ENCODE measurements at places on chromosomes 4 and X.

DNA sequence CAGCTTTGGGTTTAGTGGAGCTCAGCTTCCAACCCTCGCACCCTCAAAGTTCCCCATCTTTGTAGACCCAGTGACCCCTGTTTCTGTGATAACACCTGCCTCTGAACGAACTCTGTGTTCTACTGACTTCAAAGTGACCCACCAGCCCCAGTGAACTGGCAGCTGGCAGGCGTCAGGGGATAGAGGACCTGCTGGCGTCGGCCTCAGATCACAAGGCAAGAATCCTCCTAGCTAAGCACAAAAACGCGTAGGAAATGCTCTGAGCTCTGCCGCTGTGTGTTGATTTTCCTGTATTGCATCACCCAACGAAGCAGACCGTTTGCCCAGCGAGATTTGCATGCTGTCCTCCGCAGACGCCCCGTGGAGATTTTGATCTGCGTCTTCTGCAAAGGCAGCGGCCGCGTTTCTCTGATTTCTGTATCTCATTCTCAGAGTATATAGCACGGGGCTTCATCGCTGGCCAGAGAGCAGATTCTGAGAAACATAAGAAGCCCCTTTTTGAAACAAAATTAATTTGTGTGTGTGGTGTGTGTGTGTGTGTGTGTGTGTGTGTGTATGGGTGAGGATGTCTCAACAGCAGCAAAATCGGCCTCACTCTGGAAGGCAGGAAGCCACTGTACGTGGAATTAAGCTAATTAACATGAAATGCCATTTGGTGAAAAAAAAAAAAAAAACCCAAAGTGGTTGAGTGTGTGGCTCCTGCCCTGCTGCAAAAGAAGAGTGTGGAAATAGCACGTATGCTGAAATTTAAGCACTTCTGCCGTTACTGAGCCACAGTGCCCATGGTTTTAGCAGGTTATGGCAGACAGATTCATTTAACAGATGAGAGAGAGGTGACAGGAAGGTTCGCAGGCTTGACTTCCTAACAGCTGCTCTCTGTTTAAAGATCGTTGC, 29.2 kb upstream of the ASMTL start:
- peak; percentile 37 for DNase-seq

GRCh38 chrX:120452131-120452530, 17.0 kb downstream of the LAMP2 start:
- no peak for DNase-seq

DNA sequence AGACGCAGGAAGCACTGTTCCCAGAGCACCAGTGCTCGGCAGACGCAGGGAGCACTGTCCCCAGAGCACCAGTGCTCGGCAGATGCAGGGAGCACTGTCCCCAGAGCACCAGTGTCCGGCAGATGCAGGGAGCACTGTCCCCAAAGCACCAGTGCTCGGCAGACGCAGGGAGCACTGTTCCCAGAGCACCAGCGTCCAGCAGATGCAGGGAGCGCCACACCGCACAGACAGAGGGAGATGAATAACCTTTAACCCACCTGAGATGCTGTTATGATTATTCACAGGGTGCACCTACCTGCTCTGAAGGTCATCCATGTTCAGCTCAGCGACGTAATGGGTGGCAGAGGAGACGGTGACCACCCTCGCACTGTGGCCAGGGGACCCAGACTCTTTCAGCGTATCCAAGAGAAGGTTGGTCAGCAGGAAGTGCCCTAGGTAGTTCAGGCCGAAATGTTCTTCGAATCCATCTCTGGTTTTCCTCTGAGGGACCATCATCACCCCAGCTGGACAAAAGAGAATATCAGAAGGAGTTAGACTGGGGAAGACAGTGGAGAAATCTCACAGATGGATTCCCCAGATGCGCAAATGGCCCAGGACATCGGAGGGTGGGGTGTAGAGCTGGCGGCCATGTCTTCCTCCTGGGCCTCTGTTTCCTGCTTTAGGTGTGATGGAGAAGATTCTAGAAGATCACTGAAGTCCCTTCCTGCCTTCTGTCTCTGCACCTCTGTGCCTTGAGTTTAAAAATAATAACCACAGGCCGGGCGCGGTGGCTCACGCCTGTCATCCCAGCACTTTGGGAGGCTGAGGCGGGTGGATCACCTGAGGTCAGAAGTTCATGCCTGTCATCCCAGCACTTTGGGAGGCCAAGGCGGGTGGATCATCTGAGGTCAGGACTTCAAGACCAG, 234.1 kb downstream of the DHRSX start:
- no peak for DNase-seq

DNA sequence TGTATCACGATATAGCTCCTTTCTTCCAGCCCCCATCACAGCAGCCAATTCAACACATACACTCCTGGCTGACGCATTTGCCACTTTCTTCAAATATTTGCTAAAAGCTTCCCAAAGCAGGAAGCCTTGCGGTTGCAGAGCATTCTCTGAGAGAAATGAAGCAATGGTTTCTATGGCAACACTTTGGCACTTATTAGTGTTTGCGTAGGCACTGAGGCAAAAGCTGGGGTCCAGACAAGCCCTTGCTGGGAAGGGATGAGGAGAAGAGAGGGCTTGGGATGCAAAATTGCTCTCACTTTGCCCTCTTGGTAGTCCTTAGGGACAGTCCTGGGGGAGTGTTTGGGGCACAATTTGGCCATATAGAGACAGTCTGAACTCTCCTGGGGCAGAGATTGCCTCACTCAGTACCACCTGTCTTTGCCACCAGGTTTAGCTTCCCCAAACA, 55.0 kb upstream of the PAK3 start:
- DNase-seq, result no peak

DNA sequence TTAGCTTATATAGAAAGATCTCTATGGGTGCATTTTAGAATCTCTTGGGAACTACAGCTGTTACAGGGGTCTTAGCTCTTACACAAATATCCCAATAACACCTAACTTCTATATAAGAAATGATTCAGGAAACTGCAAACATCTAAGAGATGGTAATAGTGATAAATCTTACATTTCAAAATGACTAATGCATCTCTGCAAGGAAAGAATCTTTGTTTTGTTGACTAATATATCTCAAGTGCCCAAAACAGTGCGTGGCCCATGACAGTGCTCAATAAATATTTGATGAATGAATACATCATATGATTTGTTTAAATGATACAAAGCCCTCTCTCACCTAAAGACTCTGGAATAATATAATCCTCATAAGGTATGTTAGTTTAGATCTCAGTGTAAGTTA, 47.5 kb downstream of the CENPE start:
- no peak for DNase-seq

GRCh38 chr4:86338989-86339388, 20.9 kb downstream of the MAPK10 start:
- no peak for DNase-seq

DNA sequence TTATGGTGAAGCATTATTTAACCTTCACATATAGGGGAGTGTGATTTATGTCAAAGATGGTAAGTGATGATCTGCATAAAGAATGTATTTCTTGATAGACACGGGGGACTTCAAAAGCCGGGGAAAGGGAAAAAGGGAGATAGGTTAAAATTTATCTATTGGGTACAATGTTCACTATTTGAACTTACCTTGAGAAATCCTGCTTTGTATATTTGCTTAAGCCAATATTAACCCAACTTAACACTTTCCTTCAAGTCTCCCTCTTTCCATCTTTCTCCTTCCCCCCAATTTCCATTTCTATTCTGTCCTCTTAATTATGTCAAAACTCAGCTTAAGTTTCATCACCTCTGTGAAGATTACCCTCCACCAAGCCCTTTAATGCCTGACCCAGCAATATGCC, 149.0 kb upstream of the ANK2 start:
- no peak for DNase-seq

- peak; percentile 11 for DNase-seq
Measured at GRCh38 chr4:182806259-182807252, 110.6 kb downstream of the DCTD start.

DNA sequence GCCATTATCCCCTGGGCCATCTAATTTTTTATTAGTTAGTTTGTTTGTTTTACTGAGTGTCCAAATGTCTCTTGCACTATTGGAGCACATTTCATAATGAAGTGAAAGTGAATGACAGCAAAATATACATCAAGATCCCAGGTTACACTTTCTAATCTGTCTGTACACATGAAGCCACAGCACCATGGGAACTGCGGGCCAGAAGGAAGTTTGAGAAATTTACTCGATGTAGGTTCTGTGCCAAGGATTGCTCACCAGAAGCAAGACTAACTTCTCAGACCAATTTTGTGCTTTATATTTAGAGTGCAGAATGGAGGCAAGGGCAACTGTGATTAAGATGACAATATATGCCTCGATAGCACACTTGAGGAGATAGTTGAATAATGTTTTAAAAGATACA, 258.0 kb downstream of the COL25A1 start:
- no peak for DNase-seq

- no peak for DNase-seq
Measured at GRCh38 chr4:11196927-11197522, 231.7 kb downstream of the HS3ST1 start.

DNA sequence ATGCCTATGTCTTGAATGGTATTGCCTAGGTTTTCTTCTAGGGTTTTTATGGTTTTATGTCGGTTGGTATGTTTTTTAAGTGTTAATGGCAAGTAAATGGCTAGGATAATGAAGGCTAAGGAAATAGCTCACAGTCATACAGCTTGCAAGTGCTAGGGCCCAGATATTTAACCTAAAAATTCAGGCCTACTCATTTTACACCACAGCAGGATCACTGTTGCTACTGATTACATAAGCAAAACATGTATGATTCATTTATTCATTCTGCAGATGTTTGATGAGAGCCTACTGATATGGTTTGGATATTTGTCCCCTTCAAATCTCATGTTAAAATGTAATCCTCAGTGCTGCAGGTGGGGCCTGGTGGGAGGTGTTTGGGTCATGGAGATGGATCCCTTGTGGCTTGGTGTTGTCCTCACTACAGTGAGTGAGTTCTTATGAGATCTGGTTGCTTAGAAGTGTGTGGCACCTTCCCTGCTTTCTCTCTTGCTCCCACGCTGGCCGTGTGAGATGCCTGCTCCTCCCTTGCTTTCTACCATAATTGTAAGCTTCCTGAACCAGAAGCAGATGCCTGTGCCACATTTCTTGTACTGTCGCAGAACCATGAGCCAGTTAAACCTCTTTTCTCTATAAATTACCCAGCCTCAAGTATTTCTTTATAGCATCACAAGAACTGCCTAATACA, 175.5 kb downstream of the MAPK10 start:
- DNase-seq, result no peak

GRCh38 chrX:69186651-69187050, 21.4 kb upstream of the PJA1 start:
- no peak for DNase-seq

DNA sequence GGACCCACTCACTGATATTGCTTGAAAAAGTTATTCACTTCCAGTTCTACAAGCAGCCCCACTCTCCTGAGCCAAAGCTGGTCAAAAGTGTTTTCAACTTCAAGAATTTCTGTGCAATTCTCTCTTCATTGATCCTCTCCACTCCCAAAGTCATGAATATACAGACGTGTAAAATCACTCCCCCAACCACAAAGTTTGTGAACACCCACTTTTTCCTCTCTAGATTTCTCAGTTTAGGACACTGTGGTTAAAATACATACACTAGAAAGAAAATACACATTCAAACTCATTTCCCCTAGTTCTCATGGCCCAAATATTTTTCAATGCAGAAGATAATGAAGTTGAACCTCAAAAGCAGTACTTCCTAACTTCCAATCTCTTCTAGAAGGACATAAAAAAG, 116.3 kb downstream of the MSN start:
- DNase-seq, result no peak

- no peak for DNase-seq
Measured at GRCh38 chrX:34382416-34382815, 250.3 kb upstream of the FAM47A start.

DNA sequence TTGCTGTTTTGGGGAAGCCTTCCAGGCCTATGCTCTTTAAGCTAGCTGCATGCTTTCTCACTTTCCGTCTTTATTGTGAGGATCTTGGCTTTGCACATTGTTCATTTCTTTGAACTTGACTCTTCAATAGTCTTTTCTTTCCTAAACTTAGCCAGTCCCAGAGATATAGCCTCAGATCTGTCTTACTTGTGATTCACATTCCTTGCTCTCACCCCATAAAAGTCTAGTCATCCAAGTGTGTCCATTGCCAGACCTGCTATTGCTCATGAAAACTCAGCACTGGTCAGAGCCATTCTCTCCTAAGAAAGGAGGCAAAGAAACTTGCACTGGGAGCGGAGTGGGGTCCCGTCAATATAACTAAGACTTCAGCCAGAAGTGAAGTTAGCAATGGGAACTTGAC, 275.0 kb upstream of the CTSO start:
- no peak for DNase-seq

DNA sequence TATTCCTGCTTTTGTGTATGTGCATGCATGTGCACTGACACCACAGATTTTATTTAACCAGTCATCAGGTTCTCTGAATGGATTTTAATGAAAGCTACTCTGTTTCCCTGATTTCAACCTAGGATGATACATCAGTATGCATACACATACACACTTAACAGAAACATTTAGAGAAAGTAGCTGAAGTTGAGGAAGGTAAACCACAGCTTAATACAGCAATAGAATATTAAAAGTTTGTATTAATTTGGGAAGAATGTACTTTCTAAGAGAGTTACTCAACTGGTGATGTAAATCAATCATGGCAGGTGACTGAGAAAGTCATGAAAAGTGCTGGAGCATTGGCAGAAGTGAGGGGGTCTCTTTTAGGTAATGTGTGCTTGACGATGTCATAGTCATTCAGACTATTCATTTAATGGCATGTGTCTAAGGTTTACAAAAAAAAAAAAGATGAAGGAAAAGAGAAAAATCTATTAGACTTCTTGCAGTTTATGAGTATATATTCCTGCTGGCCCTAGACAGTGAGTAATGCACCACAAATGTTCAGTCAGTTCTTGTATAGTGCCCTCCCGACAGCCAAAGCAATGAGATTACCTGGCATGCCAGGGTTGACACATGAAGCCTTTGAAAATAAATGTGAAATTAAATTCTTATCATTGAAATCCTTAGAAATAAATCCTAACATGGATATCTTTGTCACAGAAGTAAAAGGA, 187.6 kb downstream of the RAPGEF2 start:
- no peak for DNase-seq

DNA sequence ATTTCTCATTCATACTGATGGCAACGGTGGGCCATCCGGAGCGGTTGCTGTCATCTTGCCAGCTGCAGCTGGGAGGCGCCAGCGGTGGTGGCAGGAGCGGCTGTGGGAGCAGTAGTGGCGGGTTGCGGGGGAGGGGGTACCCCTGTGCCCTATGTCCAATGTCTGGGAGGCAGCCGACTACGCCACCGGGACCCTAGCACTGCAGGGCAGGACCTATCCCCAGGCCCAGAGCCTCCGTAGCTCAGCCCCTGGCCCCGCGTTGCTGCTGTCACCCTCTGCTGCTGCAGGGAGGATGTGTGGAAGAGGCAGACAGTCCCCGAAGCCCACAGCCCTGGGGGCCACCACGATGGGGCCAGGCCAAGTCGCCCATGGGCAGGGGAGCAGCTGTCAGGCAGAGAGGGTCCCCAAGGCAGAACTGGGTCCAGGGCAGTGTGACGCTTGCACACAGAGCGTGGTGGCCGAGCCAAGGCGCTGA, 10.0 kb upstream of the SPP1 start:
- DNase-seq, result no peak

GRCh38 chr4:4859325-4859798, at the start of gene MSX1:
Gene MSX1 (plus strand): TSS chr4:4859665. CDS start chr4:4859900, 235 bp downstream.
- DNase-seq, result no peak

- no peak for DNase-seq
Measured at GRCh38 chrX:10756441-10756840, 136.1 kb upstream of the MID1 start.

Measured in stimulated activated CD4-positive, alpha-beta T cell treated with anti-CD3 and anti-CD28 coated beads, Interleukin-1b, Interleukin-23, amount 100 ng/mL, for 1 hour (primary cell).